CD4-positive, alpha-beta T cell treated with Interleukin-12 subunit alpha and Interleukin-12 subunit beta, for 1 hour (primary cell): ENCODE measurements at places on chromosomes 16 and 17.

- no peak for DNase-seq
Observed at GRCh38 chr17:3030096-3030495, 33.3 kb downstream of the OR1D5 start.

- DNase-seq = no peak
Observed at GRCh38 chr16:21719283-21719682, 55.5 kb downstream of the OTOA start.

DNA sequence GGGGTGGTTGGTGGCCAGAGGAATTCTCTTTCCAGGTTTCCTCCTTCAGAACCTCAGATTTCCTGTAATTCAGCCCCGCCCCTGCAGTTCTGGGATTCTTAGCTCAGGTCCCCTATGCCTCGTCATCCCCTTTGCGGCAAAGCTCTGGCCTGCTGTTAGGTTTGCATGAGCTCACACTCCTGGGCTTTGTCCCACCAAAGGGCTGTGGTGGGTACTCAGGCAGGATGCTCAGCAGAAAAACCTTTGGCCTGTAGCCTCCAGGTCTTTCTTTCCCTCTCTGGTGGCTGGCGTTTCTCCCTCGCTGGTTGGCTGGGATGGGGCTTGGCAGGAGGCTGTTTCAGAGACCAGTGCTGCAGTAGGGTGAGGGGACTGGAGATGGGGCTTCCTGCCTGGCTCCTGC lies 9.6 kb upstream of the PLEKHG4 start:
- no peak for DNase-seq

GRCh38 chr16:53982631-53983042 lies 278.7 kb downstream of the FTO start:
- no peak for DNase-seq

DNA sequence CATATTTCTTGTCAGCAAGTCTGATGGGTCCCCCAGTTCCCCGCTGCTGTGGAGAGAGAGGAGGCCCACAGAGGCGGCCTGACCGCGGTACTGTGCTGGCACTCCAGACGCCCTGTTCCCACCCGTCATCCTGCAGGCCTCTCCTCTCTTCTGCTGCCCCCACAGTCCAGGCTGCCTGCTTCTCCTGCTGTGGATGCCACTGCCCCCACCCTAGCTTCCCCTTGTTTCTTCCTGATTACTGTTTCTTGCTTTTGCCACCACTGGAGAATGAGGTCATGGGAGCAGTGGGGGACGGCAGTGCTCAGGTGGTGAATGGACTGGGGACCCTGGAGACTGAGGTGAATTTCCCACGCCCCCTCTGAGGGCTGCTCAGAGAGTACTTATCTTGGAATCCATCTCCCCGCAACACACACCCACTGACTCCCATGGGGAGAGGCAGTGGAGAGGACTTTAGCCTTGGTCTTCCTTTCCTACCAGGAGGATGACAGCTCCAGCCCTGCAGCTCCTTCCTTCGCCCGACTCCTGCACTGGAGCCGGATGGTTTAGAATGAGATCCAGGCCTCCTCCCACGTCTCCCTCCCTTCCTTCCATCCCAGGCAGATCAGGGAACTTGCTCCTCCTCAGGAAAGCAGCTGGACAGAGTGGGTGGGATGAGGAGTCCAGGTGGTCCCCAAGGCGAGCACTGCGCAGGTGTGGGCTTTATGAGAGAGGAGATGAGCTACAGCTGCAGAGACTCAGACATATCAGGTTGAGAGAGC lies 60.4 kb downstream of the PLXDC1 start:
- DNase-seq = no peak

- DNase-seq = peak; percentile 64
Observed at GRCh38 chr16:3187798-3188674, at the start of gene OR1F1. Gene OR1F1, plus strand, starts transcription at chr16:3188204.

- no peak for DNase-seq
Observed at GRCh38 chr16:86567701-86568581, 1.3 kb downstream of the FOXC2 start.

GRCh38 chr17:8163978-8164814 lies 1.4 kb upstream of the VAMP2 start:
- DNase-seq = peak; percentile 82

GRCh38 chr17:5804251-5804650 lies 219.9 kb upstream of the NLRP1 start:
- no peak for DNase-seq

GRCh38 chr16:85134789-85135142 lies 22.5 kb upstream of the CIBAR2 start:
- no peak for DNase-seq

- peak; percentile 85 for DNase-seq
Observed at GRCh38 chr16:57023541-57024249, 34.3 kb downstream of the NLRC5 start.

DNA sequence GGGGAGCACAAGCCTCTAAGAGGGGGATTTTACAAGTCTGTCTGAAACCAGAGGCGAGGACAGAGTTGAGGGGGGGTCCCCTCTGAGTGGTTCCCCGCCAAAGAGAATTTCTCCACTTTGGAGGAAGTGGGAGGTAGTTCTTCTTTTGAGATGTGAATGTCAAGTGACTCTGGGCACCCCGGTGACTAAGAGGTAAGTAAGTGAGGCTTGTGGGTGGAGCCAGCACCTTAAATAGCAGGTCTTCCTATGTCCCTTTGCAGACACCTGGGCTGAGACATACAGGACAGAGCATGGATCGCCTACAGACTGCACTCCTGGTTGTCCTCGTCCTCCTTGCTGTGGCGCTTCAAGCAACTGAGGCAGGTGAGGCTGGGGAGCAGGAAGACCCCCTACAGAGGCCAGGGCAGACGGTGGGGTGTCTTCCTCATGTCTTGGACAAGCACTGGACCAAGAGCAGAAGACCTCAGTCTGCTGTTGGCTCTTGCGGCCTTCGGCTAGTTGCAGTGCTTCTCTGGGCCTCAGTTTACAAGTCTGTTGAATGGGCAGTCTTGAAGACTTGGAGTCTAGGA lies at the start of gene CCL22:
TSS of gene CCL22 (plus strand) at position 257 of the 569 bp plus-strand sequence. CDS start at position 291, 34 bp downstream.
- DNase-seq = no peak

GRCh38 chr16:85527767-85528297 lies 85.3 kb upstream of the GSE1 start:
- DNase-seq = no peak

DNA sequence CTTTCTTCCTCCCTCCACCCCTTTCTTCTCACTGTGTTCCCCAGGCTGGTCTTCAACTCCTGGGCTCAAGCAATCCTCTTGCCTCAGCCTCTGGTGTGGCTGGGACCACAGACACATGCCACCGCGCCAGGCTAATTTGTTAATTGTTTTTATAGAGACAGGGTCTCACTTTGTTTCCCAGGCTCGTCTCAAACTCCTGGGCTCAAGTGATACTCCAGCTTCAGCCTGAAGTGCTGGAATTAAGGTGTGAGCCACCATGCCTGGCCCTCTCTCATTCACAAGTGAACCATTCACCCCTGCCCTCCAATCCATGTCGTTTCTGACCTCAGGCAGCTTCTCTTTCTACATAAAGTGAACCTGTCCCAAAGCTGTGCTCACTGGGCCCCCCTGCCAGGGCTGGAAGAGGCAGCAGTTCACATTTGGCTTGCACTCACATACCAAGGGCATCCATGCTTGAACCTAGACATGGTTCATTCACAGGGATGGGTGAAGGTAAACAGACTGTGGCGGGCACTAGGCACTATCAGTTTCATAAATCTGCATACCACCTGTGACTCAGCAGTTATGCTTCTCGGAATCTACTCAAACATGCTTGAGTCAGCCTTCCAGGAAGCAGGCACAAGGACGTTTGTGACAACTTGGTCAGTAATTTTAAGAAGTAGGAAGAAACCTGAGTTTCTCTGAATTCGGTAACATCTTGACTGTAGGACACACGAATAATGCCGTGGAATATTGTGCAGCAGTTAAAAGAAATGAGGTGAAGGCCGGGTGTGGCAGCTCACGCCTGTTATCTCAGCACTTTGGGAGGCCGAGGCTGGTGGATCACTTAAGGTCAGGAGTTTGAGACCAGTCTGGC lies 6.0 kb upstream of the RNF213 start:
- peak; percentile 71 for DNase-seq

GRCh38 chr16:721765-722540 lies 1.0 kb downstream of the ANTKMT start:
- DNase-seq = peak; percentile 53

- DNase-seq = no peak
Observed at GRCh38 chr17:6061290-6061689, 8.9 kb upstream of the WSCD1 start.

DNA sequence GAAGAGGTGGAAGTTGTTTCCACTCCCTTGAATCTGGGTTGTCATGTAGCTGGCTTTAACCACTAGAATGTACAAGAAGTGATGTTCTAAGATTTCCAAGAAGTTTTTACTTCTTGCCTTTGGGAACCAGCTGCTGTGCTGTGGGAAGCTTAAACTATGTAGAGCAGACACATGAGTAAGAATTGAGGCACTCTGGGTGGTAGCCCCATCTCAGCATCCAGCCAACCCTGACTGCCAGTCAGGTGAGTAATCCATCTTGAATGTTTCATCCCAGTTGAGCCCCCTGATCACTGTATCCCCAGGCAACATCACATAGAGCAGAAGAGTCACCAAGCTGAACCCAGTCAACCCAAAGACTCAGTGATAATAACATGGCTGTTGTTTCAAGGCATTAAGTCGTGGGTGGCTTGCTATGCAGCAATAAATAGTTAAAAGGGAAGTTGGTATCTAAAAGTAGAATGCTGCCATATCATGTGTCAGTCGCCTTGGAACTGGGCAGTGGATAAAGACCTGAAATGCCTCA lies 62.8 kb upstream of the GPR139 start:
- DNase-seq = no peak

GRCh38 chr17:7404737-7405349 lies 946 bp upstream of the TMEM256 start:
- DNase-seq = peak; percentile 83

GRCh38 chr17:56912105-56912999 lies 1.5 kb downstream of the TRIM25 start:
- DNase-seq = no peak

DNA sequence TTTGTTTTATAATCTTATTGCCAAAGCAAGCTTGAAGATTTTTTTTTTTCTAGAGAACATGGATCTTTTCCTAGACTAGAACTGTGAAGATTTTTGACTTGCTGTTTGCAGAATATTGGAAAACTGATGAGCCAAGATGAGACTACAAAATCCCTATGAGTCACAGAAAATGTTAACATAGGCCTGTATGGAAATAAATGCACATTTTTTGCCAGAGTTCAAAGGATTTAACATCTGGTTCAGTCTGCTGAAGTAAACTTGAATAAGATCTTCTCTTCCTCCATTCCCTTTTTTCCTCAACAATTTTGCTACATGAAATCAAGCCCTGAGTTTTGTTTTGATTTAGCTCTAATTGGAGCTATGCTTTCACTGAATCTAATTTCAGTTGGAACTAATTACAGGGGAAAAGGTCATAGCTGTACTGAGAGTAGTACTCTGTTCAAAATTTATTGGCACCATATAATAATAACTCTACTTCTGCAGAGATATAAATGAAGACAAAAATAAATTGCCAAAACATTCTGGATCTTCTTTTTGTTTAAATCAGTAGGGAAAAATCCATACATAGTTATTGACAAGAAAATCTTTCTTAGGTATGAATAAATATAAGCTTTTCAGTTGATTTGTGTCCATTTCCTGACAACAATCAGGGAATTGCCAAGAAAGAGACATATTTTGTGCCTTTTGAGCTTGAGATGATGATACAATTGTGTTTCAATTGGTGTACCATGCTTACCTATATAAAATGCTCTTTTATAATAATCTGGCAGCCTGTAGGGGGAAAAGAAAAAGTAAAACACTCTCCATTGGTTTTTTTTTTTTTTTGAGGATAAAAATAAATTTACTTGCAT lies 387.5 kb upstream of the GOT2 start:
- no peak for DNase-seq

DNA sequence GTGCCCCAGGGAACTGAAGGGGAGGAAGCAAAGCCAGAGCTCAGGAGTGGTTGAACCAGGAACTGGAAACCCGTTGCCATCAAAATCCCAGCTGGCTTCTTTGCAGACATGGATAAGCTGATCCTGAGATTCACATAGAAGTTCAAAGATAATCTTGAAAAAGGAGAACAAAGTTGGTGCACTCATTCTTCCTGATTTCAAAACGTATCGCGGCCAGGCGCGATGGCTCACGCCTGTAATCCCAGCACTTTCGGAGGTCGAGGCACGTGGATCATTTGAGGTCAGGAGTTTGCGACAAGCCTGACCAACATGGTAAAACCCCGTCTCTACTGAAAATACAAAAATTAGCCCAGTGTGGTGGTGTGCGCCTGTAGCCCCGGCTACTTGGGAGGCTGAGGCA lies 7.1 kb downstream of the RAP1GAP2 start:
- no peak for DNase-seq

GRCh38 chr17:61789872-61790271 lies 73.5 kb downstream of the BRIP1 start:
- no peak for DNase-seq

GRCh38 chr17:75849724-75850123 lies 5.4 kb downstream of the WBP2 start:
- DNase-seq = no peak

GRCh38 chr16:27319257-27319965 lies 5.6 kb downstream of the IL4R start:
- no peak for DNase-seq

DNA sequence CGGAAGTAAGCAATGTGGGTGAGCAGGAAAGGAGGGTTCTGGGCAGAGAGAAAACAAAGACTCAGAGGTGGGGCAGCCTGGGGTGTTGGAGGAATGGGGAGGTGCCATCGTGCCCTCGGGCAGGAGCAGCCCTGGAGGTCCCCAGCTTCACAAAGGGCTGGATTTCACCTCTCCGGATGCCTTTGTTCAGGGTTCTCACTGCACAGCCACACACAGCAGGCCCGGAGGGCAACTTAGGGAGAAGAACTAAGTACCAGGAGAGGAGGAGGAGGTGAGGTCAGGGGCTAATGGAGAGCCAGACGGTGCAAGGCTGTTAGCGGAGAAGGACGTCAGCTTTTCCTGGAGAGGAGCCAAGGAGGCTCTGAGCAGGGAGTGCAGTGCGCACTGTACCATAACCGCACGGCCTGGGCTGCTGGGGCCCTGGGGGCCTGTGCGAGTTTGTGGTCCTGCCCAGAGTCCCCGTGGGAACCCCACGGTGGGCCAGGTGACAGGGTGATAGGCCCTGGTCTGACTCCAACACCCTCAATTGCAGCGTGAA lies 9.3 kb downstream of the ARRB2 start:
- DNase-seq = no peak

- no peak for DNase-seq
Observed at GRCh38 chr17:42017866-42018200, 594 bp upstream of the DNAJC7 start.

GRCh38 chr16:4426722-4427372 lies 1.2 kb downstream of the DNAJA3 start:
- no peak for DNase-seq

DNA sequence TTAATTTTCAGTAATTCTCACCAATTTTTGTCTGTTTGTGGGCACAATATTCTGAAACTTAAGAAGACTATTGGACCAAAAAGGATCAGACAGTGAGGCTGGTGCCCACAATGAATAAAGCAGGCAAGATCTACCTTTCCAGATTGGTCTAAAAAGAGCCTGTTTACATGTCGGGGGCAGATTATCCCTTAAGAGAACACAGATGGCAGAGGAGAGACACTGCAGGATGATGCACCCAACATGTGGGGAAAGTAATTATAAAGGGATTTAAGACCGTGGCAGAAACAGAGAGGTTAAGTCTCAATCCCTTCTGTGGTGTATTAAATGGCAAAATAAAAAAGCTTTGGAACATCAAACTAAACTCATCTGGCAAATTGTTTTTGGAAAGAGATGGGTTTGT lies 331.8 kb upstream of the CDH11 start:
- no peak for DNase-seq
